Hair follicle dermal papilla cell (primary cell): ENCODE measurements at places on chromosomes 7 and 10. TPM values are rescaled to one million over a fixed set of nuclear protein-coding genes. Genes with fewer than 3 reads are reported as not detected.

The POM121 gene
- 7.1 and 8.0 TPM in 2 replicates for total RNA-seq

The SPDYE5 gene
- 0.12 TPM in 1 of 2 replicates, not detected in the other for total RNA-seq

The GPC2 gene
- 0.73 and 1.6 TPM in 2 replicates for total RNA-seq

The GIMAP1 gene
- 0.16 TPM in 1 of 2 replicates, not detected in the other for total RNA-seq

The NHLRC2 gene
- total RNA-seq, result 15.8 and 20.0 TPM in 2 replicates

The MBL2 gene
- total RNA-seq, result not detected in 2 replicates

The RNLS gene
- 19.6 and 20.8 TPM in 2 replicates for total RNA-seq

The DNAJC12 gene
- 0.32 and 1.1 TPM in 2 replicates for total RNA-seq
